ENCODE measurements at places on chromosomes 3 and 15.

DNA sequence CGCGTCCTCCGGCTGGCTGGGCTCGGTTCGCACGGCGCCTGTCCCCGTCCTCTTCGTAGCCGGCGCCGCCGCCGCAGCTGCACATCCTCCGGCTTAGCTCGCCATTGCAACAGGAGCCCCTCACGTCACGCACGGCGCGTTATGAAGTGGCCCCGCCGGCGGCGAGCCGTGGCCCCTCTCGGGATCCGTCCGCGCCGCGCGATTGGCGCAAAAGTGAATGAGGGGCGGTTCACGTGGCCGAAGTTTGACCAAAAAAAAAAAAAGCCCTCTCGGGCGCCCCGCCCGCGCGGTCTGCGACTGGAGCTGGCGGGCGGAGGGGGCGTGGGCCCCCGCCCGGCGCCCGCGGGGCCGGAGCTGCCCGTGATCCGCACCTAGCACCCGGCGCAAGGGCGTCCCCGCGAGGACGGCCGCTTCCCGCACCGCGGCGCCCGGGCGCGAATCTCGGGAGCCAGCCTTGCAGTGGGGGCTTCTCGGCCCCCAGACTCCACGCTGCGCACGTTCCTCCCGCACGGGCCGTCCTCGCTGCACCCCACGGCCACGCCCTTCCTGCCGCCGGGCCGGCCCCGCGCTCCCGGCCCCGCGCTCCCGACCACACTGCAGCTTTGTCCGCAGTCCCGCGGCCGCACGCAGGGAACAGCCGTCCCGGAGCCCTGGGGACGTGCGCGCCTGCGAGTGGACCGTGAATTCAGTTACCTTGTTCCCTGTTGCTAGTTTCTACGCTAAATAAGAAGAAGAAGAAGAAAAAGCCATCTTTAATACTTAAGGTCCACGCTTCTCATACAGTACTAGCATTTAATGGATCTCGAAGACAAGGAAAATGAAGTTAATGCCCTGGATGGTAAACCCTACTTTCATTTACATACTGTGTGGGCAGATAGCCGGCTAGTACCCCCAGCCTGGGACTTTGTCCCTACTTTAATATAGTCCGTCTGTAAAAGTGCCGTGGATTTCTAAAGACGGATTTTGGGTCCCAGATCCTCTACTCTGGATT lies at the start of gene CHSY1:
Gene CHSY1 (minus strand): TSS at position 219 of the 991 bp plus-strand sequence. CDS start 592 bp downstream, outside the sequence.
- DNase-seq: peak; percentile 86

DNA sequence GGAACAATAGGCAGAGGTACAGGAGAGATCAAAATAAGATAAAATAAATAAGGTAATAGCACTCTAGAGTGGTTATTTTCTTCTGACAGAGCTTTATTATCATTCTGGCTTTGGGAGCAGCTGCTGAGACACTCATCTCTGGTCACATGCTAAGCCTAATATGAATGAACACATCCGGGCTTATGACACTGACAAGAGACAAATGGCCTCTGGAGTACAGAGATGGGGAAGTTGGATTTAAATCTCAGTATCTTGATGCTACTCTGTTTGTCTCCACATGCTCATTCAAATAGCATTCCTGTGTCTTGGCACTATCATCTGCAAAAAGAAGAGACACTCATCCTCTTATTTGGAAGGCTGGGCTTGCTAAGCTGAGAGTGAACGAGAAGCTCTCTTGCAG lies 55.6 kb downstream of the TMEM45A start:
- DNase-seq: no peak

GRCh38 chr3:192655040-192655439 lies 72.3 kb downstream of the FGF12 start:
- DNase-seq: no peak

DNA sequence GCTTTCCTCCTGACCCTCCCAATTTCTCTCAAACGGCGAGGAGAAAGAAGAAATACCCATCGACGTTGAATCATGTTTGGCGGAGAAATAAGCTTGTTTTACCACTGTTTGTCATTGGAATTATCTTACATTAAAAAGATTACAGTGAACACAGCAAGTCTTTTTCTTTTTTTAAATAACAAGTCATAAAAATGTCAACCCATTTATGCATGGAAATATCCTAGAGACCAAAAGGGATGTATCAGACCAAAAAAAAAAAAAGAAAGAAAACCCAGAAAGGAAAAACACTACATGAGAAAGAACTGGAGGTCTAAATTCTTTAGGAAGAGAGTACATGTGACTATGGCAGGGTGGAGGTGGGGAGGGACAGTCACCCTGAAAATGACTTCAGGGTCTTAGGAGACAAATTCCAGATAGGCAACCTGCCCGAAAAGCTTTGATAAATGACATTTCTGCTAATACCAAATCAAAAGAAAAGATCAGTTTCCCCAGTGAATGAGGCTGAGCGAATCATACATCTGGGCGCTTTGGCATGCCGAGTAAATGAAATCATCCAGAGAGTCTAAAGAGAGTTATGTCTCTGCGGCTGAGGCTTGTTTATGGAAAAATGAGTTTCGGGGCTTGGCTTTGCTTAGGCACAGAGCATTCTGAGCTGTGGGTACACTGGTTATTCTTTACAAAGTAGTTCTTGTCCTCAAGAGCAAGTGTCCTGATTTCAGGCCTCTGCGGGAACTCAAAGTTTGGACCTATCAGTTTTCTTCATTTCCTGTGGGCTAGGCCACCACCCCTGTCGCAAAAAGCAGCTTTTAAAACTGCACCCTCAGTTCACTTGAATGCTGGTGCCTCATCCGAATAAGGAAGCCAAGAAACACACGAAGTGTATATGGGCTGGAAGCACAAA lies 110.1 kb upstream of the TGFBR2 start:
- no peak for DNase-seq

GRCh38 chr3:18033581-18034108 lies 291.2 kb upstream of the TBC1D5 start:
- DNase-seq: no peak

DNA sequence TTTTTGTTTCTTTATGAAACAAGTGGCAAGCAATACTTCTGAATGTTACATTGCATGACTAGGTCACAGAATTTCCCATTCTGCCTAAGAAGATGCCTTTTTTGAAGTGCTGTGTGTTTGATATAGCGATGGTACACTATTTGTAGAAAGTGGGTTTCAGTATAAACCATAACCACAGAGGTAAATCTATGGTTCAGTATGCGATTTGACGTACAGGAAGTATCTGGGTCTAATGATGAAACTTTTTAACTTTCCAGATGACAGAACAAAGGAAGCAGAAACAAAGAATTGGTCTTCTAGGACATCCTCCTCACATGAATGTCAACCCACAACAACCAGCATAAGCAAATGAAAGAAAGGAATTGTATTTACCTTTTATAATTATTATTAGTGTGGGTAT lies 133.4 kb upstream of the BHLHE40 start:
- DNase-seq: peak; percentile 81

DNA sequence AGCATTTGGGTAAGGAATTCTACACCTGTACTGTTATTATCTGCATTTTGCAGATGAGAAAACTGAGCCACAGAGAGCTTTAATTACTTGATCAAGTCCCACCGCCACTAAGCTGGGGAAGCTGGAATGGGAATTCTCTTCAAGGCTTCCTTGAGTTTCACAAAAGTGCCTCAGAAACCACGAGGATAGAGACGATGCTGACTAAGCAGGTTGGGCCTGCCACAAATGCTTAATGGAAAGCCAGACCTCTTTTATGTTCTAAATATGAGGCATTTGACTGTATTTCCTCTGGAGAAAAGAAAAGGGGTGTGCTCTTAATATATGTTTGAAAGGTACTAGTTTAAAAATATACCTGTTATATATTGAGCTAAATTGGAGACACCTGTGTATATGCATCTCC lies 34.7 kb downstream of the ADAMTS9 start:
- no peak for DNase-seq

- no peak for DNase-seq
Observed at GRCh38 chr15:76935620-76936019, 4.1 kb downstream of the RCN2 start.

DNA sequence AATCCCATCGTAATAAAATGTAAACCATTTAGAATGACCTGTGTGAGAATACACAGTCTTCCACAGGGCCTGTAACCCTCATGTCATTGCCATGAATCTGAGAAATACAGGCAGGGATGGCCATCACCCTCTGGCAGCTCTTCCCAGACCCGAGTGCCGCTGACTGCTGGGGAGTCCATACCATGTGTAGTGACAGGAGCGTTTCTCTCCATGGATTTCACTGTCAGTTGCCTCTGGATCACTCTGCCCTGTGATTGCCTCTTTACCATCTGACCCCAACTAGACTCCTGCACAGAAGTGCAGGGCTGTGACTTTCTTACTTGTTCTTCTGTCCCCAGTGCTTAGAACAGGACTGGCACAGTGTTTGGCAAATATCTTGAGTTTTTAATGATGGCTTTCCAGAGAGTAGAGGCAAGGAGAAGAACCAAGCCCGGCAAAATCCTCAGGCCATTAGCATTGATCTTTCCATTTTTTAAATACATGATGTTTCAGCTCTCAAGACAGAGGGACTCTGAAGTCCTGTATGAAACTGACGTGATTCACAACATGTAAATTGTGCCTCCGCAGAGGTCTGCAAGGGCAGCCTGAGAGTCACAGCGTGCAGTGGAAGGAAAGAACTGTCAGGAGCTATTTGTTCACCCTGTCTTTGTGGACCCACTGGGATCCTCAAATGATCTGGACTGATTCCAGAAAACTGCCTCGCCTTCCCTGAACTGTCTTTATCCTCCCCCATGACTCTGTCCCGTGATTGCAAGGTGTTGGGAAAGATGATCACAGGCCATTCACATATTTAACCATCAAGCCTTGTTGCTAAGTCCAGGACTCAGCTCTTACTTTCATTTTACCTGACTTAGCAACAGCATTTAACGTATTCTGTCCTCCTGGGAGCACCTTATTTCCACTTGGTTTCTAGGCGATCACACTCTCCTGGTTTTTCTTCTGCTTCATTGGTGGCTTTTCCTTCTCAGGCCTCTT lies 354.9 kb downstream of the EPHB1 start:
- no peak for DNase-seq

DNA sequence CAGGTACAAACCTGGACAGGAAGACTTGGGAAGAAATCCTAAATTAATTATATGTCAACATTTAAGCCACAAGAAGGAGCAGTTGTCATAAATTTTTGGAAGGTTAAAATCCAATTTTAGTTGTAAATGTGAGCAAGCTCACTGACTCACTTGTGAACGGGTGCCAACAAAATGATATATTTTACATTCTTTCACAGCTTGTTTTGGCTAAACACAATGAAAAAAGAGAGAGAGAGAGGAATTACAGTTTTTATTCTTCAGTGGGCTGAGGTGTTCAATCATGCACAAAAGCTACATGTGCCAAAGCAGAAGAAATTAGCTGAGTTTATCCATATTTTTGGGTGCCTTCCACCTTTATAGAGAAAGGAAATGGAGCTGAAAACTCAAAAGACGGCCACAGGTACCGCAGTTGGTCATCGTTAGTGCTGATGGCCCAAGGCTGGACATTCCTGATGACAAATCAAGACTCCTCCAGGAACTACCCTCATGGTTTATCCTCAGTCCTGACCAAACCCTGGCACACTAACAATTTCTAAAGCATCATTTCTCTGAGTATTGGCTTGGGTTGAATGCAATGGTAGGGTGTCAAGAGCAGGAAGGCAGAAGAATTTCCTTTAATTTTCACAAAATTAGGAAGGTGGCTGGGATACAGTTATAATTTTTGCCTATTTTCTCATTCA lies 37.6 kb upstream of the WNT5A start:
- no peak for DNase-seq

DNA sequence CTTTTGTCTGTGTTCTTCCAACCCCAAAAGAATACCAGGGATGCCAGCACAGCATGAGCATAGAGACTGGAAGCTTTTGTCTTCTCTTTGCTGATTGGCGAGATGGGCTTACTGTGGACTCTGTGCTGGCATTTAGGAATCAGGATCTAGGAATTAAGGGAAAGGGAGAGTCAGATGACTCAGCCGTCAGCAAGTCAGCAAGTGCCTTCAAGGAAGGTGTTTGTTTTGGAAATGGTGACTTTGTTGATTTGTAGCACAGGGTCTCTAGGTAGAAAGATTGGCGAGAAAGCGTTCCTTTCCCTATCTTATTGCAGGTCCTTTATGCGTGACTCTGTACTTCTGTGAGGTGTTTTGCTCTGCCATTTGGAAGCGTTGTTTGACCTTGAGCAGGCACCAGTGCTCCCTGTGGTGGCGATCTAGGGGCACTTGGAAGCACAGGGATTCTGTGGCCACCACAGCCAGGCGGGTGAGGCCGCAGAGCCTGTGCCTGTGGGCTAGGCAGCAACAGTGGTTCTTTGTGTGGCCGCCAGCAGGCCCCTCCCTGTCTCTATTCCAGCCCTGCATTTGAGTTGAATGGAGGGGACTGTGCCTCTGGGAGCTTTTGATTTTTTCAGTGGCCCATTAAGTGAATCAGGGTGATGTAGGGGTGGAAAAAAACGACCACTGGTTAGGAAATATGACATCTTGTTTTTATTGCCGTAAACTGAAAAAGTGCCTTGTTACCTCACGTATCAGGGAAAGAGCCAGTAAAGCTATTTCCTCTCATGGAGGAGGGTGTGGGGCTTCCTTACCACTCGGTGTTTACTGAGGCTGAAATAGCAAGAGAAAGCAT lies 19.0 kb downstream of the FAN1 start:
- DNase-seq: no peak

DNA sequence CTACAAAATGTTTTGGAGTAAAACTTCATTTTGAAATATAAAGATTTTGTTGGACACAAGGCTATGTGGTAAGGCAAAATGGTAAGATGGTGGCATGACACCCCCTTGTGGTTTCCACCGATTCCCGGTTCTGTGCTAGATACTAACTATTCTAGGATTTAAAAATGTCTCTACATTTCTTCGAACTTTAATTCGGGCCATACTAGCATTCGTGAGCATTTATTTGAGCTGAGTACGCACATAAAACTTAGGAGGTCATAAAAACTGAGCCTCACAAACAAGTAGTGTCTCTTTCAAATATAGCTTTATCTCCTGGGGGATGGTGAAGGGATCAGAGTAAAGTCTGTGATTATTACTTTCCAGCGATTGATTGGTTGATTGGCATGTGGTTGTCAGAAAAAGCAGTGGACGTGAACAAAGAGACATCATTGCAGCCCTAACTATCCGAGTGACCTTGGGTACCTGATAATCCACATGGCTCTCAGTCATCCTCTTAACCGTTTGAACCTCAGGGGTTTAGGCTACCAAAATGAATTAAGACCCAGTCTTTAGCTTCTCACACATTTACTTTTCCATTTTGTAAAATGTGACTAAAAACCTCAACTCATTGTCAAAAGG lies 1.1 kb upstream of the ZNF639 start:
- no peak for DNase-seq

- no peak for DNase-seq
Observed at GRCh38 chr3:39445927-39446326, 21.6 kb upstream of the MOBP start.

GRCh38 chr3:44525060-44525459 lies 29.9 kb upstream of the ZKSCAN7 start:
- DNase-seq: no peak

All from central memory CD4-positive, alpha-beta T cell (primary cell).